ENCODE measurements at places on chromosomes 6 and 20. TPM values are rescaled to one million over a fixed set of nuclear protein-coding genes. Genes with fewer than 3 reads are reported as not detected.

ASIP gene
- total RNA-seq = 1.2 TPM

- DNase-seq = no peak
These were observed 93.5 kb downstream of the MAP3K7 start for GRCh38 chr6:90493332-90493731.

- no peak for DNase-seq
These were observed 347.8 kb upstream of the CNR1 start for GRCh38 chr6:88513920-88514319.

DNA sequence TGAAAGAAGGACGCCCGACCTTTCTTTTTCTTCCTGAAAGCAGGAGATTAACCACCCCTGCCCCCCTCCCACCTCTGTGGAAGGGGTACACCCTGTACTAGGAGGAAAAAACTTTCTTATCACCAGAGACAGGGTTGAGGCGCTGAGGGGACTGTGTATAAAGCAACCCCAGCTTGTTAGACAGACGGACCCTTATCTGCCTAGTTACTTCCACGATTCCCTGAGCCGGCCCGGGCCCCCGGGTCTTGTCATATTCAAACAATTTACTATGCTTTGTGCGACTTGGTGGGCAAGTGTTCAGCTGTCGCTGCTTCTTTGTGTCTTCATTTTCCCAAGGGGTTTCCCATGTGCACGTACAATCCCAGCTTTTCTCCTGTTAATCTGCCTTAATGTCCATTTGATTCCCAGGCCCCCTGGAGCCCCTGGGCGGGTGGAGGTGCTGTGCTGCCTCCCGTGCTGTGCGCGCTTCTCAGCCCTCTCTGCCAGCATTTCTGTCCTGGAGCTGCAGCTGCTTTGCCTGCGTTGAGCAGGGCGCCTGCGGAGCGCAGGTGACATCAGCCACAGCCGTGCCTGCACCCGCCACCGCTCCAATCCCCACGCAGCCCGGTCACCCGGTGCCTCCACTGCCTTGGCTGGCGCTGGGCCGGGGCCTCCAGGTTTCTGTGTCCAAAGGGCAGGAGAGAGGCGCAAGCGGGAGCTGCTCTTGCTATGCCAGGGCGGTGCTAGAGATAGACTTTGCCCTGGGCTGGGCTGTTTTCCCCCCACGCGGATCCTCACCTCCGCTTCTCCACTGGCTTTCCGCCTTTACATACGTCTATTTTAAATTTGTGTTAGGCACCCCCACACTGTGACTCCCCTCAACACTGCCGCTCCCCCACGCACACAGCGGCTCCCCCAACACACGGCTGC lies 96.2 kb downstream of the TTLL2 start:
- DNase-seq = no peak

DNA sequence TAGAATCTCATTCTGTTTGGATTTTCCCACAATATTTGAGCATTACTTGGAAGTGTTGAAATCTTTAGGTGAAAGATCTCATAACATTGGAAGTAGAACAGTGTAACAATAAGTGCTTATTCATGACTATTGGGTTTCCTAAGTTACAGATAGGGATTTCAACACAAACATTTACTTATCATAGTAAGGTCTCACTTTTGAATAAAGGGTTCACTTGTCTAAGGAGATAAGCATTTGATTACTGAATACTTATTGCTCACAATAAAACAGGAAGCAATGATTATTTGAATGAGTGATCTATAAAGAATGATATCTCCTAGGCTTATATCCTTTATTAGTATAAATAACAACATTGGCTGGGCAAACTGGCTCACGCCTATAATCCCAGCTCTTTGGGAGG lies 14.8 kb downstream of the DDX43 start:
- no peak for DNase-seq

GNAS-AS1 gene
- total RNA-seq = 0.37 TPM

GRCh38 chr20:34300809-34301586 lies 2.2 kb downstream of the AHCY start:
- no peak for DNase-seq

DNA sequence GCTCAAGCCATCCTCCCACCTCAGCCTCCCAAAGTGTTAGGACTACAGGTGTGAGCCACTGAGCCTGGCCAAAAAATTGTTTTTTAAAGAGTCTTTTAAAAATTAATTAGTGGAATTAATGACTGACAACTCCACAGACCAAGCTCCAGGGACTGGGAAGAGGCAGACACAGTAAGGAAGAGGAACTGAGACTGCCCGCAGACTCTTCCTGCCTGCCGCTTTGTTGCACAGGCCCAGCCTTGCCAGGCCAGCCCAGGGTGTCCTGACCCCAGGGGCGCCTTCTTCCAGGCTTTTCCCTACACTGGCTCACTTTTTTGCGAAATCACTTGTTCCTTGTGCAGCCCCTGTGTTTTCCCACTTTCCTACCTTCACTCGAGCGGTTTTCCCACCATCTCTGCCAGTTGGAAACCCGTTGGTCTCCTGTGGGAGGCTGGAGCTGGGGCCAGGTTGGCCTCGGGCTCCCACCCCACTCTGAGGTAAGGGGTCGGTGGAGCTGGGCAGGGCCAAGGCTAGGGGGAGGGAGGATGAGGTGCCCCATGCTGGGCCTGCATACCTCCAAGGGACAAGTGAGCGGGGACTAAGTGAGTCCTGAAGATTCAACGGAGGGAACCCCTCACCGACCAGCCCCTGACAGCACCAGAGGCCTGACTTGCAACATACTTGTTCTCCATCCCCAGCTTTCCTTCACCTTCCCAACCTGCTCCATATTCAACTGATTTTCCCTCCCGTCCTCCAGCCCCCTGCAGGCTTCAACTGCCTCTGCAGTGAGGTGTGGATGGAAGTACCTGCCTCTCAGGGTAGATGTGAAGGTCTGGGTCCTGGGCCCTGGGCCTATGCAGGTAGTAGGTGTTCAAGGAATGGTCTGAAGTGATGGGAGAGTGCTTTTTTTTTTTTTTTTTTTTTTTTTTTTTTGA lies 23.5 kb upstream of the SMIM29 start:
- peak; percentile 39 for DNase-seq

DNA sequence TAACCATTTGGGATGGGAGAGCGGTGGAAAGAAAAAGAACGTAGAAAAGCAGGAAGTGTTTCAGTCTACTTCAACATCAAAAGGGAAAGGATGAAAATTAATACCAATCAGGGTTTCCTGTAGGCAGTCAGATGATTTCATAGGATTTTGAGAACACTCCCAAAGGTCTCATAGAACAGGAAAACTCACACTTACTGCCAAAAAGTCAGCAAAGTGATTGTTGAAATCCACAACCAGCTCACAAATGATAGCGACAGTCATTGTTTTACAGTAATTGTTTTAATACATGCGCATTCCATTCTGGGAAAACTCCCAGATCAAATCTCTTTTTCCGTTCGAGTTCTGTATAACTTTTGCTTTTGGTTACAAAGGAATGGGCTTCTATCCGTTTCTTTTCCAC lies 5.3 kb upstream of the CNKSR3 start:
- DNase-seq = no peak

DNA sequence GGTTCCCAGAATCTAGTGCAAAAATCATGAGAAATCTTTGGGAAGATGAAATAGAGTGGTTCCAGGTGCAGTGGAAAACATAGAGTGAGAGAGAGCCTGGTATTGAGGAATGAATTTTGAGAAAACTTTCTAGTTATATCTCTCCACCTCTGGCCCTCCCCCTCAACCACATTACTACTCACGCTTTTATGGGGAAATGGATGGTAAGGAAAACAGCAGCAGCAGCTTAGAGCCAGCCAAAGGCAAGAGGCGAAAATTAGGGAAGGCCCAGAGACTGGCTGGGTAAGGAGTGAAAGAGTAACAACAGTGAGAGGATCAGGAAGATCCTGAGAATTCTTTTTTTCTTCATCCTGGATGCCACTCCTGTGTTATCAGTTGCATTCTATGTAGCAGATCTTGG lies 187.9 kb upstream of the ECI2 start:
- no peak for DNase-seq

DNA sequence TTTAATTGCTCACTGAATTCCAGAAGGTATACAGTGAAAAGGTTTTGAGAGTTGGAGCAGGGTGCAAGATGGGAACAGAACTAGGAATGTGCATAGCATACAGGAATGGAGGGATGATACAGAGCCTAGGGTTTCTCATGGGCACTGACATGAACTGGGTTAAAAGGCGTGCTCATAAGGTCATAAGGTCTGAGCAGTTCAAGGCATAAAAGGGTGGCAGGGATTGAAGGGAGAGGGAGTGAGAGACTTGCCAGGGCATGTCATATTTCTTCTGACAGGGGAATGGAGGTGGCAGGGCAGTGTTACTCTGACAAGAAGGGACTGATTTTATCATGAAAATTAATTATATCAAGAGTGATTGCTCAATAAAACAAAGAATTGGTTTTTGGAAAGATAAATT lies 4.7 kb downstream of the MLIP start:
- DNase-seq = no peak

- DNase-seq = no peak
These were observed 180.6 kb downstream of the TBX18 start for GRCh38 chr6:84583784-84584183.

ZNF311 gene
- total RNA-seq = 0.68 TPM

DNA sequence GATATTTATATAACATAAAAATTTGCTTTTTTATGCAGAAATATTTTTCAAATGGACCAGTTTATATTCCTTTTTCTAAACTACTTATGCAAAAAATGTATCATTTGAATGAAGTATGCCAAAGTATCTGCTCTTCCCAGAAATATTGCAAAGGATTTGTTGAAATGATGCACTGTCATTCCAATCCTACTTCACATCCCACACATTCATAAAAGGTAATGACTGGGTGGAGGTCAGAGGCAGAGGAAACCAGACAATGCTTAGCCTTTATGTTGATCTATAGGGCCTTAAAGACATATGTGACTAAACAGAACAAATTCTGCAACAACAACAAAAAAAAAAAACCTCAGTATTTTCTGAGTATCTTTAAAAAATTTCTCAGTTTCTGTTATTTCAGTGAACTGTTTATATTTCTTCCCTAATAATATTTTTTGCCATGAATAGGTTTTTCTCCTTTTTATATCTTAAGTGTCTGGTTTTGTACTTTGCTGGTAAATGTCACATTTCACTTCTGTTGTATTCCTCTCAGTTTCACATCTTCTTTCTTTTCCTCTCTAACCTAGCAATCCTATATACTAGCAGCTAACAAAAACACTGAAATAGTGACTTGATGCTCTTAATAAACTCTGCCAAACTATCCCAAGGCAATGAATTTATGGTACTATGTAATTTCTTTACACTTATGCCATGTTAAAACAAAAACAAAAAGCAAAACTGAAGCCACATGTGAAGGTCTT lies 374.1 kb downstream of the BCKDHB start:
- DNase-seq = no peak

DNA sequence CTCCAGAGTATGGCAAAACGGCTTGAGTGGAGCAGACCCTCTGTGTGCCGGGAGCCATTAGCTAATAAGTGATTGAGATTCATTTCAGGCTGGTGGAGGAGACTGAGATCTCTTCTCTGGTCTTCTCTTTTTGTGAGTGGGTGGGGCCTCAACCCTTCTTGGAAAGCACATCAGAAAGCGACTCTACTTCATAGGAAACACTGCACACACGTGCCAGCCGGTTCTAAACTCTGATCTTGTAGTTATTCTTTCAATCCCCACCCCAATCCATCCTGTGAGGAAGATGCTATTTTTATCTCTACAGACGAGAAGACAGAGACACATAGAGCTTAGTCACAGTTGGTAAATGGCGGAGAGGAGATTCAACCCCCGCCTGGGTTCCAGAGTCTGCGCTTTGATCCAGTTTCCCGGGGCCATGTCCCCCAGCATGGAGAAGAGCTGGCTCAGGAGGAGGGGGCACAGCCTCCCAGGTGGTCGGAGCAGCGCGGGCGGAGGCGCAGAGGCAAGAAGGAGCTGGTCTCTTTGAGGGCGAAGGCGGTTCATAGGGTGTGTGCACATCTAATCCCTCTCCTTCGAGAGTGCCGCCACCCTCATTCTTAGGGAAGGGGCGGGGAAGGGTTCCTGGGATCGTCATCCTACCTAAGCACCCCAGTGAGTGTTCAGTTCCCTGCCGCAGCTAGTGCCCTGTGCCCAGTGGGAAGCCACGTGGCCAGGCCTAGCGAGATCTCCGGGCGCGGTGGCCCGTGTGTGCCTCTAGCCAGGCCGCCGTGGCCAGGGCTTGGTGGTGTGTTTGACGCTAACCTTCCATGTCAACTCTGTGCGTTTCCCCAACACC lies 49.0 kb upstream of the TAGAP start:
- DNase-seq = no peak

UBE2C gene
- 0.73 TPM for total RNA-seq

DNA sequence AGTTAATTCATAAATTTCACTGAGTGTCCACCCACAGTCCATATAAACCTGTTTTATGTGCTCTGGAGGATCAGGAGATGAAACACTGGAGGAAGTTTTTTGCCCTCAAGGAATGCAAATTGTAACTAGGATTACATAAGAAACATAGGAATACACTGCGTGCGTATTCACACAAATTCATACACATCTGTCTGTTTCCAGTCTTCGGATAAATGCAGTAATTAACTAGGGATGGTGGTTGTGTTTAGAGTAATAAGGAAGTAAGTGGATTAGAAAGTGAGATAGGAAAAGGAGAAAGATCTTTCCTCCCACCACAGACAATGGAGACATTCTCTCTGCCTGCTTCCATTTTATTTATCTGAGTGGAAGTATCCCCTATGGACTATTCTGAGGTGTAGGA lies 35.7 kb upstream of the POPDC3 start:
- no peak for DNase-seq

YIPF3 gene
- total RNA-seq = 73.5 TPM

- no peak for DNase-seq
These were observed 9.0 kb downstream of the CCDC167 start for GRCh38 chr6:37490536-37491170.

KHDC1L gene
- not detected for total RNA-seq

MYH7B gene
- total RNA-seq = 89.0 TPM

PSMB1 gene
- total RNA-seq = 125 TPM

DNA sequence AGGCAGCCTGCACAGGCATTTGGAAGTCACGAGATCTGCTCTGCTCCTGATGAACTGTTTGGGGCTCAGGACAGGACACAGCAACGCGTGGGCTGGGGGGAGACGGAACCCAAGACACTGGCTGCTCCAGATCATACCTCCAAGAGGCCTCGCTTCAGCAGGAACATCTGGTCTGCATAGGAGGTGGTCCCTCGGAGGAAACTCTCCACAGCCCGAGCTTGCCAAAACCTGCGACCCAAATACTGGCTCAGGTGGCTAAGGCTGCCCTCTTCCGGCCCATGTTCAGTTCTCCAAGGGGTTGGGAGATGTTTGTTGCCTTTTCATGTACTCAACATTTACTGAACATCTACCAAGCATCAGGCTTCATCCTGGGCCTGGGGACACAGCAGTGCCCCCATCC lies 51.7 kb downstream of the MYH7B start:
- peak; percentile 11 for DNase-seq
